ENCODE measurements at places on chromosomes 1 and 21.

DNA sequence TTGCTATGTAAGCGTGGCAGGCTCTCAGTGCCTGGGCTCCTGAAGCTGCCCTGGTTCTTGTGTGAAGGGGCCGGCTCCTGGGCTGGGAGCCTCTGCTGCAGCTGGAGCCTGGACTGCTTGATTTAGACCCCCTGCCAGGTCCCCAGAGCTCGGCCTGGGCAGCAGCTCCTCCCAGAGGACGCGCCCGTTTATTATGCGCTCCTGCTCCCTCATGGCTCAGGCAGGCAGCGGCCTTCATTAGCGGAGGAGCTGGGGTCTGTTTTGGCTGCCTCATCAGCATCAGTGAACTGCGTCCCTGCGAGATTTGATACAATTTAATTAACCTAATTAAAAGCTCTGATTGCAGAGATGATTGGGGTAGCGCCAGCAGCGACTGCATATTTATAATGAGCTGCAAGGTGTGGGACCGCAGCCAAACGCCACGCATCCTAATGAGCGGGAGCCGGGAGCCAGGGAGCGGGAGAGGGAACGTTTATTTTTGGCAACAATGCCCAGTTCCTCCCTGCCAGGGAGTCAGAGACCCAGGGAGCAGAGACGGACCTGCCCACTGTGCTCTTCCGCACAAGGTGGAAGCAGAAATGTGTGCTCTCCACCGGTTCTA lies 16.6 kb downstream of the UTP11 start:
- DNase-seq, result no peak

- no peak for DNase-seq
These were observed 14.8 kb downstream of the DNTTIP2 start for GRCh38 chr1:93864175-93864574.

- DNase-seq, result no peak
These were observed 55.4 kb upstream of the LPGAT1 start for GRCh38 chr1:211885747-211886522.

- DNase-seq, result no peak
These were observed 75.3 kb upstream of the IGSF21 start for GRCh38 chr1:18032172-18032859.

GRCh38 chr1:30101487-30102227 lies 621.7 kb downstream of the MATN1 start:
- DNase-seq, result no peak

DNA sequence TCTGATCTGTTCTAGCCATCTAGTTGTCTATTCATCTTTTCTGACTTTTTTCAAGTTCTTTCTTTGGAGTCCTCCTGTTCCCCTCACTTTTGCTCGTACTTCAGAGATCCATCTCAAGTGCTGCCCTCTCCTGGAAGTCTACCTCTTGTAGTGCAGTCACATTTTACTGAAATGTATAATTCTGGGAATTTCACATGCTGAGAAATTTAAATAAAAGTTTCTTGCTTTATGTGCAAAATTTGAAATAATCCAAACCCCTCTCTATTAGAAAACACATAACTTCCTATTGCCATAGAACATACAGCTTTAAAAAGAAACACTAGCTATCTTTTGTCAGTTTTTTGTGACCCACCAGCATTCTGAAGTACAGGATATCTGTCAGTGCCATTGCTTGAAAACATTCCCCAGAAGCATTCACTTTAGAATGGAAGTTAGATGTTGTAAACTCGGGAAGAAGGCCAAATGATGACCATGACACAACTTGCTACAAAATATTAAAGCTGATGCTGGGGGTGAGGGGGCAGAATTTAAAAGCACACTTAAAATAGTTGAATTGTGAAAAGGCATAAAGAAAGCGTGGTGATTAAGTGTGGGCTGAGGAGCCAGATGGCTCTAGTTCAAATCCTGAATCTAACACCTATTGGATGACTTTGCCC lies 22.0 kb downstream of the RLF start:
- DNase-seq, result no peak

- no peak for DNase-seq
These were observed 233.8 kb upstream of the USP25 start for GRCh38 chr21:15495965-15496364.

- no peak for DNase-seq
These were observed 2.7 kb downstream of the PTGFR start for GRCh38 chr1:78493451-78493850.

GRCh38 chr1:21165646-21166045 lies 11.1 kb downstream of the EIF4G3 start:
- no peak for DNase-seq

DNA sequence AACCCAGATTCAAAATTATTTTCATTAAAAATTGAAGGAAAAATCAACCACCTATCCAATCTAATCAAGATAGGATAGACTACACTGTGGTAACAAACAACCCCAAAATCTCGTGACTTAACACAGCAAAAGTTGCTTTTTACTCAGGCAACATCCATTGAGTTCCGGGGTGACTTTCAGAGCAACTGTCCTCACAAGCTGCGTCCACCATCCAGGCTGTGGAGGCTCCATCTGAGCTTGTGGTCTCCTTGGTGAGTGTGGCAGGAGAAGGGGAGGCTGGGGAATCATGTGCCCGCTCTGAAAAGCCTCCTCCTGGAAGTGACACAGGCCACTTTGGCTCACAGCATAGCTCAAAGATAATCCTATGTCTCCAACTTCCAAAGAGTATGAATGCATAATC lies 52.4 kb downstream of the CD2 start:
- no peak for DNase-seq

DNA sequence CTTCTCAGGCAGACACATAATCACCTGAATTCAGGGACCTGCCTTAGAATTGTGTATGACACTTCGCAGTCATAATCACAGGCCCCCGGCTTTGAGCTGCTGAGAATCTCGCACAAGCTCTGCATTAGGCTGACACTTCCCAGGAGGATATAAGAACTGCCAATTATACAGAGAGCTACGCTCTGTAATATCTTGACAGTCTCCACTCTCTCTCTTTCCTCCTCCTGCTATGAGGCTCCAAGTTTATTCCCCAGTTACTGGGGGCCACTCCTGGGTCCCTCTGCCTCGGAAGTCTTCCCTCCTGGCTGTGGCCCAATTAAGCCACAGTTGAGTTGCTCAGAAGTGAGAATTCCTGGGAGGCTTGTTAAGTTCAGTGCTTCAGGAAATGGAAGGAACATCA lies 42.7 kb downstream of the EBNA1BP2 start:
- DNase-seq, result no peak

DNA sequence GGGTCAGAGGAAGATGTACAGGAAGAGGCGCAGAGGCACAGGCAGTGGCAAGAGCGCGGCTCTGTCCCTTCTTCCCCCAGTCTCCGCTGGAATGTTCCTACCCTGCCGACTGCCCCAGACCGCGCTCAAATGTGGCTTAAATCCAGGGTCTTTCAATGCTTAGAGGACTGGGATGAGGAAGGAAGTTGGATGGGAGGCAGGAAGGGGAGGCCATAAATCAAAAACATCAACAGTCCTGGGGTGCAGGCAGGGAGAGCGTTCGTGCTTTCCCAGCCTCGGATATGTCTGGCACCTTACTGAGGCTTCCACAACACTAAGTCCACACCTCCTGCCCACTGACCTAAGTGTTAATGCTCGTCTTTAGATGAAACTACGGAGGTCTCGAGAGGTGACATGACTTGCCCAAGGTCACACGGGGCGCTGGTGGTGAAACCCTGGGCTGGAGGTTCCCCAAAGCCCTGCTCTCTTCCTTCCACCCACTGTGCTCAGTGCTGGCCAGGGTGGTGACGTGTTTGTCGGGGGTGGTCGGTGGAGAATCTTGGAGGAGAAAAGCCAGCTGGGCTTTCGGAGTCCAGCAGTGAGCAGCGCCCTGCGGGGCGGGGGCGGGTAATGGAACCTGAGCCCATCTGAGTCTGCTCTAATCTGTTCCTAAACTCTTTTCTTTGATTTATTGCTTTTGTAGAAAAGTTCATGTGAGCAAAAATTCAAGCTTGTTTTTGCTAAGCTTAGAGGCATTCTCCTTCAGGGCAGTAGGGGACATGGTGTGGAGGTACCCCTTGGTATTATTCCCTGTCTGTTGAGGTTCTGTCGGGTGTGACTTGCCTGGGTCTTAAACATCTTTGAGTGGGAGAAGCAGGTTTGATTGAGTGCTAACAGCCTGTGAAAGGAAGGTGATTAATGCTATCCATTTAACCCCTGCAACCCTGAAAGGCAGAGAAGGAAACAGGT lies 708 bp downstream of the CDA start:
- no peak for DNase-seq

DNA sequence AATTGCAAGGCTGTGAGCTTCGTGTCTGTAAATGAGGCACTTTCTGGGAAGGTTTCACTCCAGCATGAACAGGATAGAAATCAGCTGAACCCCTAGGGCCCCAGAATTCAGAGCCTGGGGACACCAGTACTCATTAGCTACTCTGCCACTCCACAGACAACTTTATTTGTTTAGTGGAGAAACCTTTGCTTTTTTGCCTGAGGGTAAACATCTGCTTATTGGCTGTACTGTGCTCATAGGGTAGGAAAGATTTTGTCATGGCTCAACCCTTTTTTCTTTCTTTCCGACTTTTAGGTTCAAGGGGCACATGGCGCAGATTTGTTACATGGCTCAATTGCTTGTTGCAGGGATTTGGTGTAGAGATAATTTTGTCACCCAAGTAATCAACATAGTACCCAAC lies 138.4 kb upstream of the BACE2 start:
- DNase-seq, result no peak

DNA sequence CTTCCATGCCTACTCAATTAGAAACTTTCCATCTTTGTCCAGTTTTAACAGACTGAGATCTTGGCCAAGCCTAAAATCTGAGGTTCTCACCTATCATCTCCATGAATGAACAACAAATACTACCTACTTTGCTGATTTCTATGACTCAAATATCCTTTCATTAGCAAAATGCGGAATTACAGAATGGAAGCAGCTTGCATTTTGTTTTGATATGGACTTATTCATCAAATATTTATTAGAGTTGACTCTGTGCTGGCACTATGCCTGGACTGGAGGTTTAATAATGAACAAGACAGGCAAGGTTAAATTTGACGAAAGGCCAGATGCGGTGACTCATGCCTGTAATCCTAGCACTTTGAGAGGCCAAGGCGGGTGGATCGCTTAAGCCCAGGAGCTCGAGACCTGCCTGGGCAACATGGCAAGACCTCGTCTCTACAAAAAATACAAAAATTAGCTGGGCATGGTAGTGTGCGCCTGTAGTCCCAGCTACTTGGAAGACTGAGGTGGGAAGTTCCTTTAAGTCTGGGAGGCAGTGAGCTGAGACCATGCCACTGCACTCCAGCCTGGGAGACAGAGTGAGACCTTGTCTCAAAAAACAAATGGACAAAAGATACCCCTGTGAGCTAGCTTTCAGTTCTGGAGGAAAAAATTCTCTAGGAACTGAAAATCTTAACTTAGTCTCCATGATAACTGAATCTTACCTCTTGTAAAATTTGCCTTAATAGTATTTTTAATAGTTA lies 29.4 kb upstream of the SOD1 start:
- no peak for DNase-seq

All from cerebellar nuclear complex (tissue), 1 donor.